Dermis microvascular lymphatic vessel endothelial cell (primary cell): ENCODE measurements at places on chromosomes 2 and 18. TPM values are rescaled to one million over a fixed set of nuclear protein-coding genes. Genes with fewer than 3 reads are reported as not detected.

B4GALT6 gene
- total RNA-seq: 5.3 and 5.5 TPM in 2 replicates

ANKRD30BL gene
- total RNA-seq: not detected in 2 replicates

ALK gene
- total RNA-seq: not detected in 2 replicates

SRBD1 gene
- 17.2 and 17.6 TPM in 2 replicates for total RNA-seq

OTOS gene
- total RNA-seq: not detected in 2 replicates

ESPNL gene
- total RNA-seq: not detected in 2 replicates

GRCh38 chr2:239141021-239141760, 259.6 kb downstream of the HDAC4 start:
- DNase-seq: no peak

DNA sequence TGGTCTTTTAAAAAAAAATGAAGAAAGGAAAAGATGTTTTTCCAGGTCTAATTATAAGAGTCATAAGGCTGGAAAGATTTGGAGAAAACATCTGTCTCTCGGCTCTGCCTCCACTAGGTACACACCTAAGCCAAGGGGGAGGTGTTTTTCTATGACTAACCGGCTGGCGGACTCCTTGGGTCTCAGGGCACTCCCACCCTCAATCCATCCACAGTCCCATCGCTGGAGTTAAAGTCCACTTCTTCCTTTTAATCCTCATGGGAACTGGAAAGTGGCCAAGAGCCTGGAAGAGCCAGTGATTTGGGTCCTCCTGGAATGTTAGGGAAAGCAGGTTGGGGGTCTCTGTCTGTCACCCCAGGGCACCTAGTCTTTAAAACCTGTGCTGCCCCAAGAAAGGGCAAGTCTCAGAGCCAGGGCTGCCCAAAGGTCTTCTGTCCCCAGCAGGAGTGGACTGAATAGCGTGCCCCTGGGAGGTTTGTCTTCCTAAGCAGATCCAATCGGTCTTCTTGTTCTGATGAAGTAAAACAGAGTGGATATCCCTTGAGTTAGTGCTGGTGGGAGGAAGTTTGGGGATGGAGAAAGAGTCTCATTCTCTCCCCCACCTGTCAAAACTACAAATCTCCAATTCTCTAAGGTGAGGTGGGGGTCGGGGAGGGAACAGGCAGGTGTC, 66.4 kb downstream of the MCFD2 start:
- DNase-seq: no peak

- DNase-seq: peak; percentile 37
Measured at GRCh38 chr2:14635391-14635871, 2.9 kb downstream of the LRATD1 start.

DNA sequence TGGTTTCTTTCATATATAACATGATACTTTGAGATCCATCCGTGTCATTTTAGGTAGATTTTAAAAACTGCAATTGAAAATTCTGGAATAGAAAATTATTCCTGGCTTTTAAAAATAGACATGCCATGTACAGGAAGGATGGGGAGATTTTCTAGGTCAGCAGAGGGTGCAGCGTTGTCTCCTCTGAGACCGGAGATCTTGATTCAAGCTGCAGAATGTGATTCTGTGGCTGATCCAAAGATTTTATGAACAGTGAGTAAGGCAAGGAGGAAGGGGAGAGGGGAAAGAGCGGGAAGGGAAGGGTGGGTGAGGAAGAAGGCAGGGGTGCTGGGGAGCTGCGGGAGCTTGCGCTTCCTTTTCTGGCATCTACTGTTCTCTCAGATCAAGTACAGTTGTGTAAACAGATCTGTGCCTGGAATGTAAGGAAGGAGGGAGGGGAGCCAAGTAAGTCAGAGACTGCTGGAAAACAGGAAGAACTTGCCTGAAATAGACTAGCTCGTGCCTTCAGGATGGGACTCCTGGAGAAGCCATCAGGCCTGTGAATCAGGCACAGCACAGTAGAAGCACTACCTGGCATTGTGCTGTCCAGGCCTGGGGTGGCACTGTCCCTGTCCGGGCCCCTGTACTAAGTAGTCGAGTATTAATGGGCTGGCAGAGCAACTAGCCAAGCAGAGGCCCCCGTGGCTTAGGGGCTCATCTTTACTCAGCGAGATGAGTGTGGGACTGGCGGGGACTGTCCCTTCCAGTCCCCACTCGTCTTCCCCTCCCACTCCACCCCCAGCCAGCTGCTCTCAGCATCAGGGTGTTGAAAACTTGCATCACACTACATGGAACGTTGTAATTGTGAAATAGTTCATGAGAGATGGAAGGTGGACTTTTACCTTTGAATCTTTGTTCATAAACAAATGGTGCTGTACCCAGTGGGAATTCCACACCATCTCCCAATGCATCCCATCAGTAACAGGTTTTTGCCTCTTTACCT, 163.5 kb downstream of the UXS1 start:
- DNase-seq: peak; percentile 82

DNA sequence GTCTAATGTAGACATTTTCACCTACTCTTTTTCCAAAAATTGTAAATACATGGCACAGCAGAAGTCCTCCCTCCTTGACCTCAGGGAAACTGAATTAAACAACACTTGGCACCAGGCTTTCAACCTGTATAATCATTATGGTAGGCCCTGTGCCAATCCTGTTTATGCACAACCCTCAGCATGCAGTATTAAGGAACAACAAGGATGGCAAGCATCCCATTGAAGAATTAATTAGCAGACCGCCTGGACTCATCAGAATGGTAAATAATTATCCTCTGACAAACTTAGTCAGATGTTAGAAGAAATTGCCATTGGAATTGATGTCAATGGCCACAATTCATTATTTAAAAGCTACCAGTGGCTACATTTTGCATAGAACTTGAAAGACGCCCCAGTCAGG, 66.3 kb upstream of the GALNT5 start:
- no peak for DNase-seq

- DNase-seq: no peak
Measured at GRCh38 chr2:101108357-101108756, 42.8 kb downstream of the TBC1D8 start.

GRCh38 chr2:39995005-39995737, 216.1 kb upstream of the THUMPD2 start:
- no peak for DNase-seq

- peak; percentile 30 for DNase-seq
Measured at GRCh38 chr2:130371723-130372054, 15.8 kb downstream of the PTPN18 start.

- peak; percentile 62 for DNase-seq
Measured at GRCh38 chr18:33010149-33010548, 237.3 kb upstream of the KLHL14 start.

- DNase-seq: no peak
Measured at GRCh38 chr2:129139380-129139779, 820.7 kb upstream of the HS6ST1 start.

GRCh38 chr2:36337354-36337753, 18.2 kb upstream of the CRIM1 start:
- DNase-seq: no peak

GRCh38 chr18:8808001-8808400, 102.6 kb downstream of the MTCL1 start:
- no peak for DNase-seq

- DNase-seq: no peak
Measured at GRCh38 chr2:143698352-143698751, 569.1 kb downstream of the ARHGAP15 start.
